ENCODE measurements at places on chromosomes 7 and 10.

GRCh38 chr10:10730471-10731043 is 287.1 kb upstream of the CELF2 start:
- no peak for DNase-seq

GRCh38 chr7:120805636-120806388 is 52.1 kb downstream of the TSPAN12 start:
- peak; percentile 25 for DNase-seq

GRCh38 chr7:128022631-128023532 is 8.4 kb downstream of the LRRC4 start:
- no peak for DNase-seq

DNA sequence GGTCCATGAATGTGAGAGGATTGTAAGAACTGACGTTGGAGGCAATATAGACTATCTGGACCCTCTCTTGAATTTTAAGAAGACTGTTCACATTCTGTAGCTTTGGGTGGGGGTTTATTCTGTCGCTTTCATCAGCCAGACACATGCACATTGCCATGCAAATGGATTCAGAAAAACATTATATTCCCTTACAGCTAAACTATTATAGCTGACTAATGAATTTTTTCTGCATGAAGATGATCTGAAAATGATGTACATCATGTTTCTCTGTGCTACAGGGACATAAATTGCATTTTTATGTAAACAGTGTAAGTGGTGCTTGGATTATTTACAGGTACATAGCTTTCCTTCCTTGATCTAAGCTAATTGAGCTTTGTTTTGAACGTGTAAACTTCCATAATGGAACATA is 1.5 kb downstream of the MET start:
- DNase-seq: no peak

- DNase-seq: no peak
These were observed 353.2 kb downstream of the GPAM start for GRCh38 chr10:111830359-111830758.

DNA sequence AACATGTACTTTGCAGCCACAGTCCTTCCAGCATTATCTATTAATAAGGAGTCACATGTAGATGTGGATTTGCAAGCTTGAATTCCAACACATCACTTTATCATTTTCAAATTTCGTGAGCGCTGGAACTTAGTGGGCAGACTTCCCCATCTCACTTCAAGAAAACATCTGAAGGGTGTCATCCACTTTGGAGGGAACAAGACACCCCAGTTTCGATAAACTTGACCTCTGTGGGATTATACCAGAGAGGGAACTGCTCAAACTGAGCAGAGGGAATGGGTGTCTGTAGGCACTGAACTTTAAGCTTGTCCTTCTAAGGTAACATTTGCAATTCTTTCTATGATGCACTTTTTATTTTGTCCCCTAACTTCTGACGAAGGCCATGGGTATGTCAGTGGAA is 27.5 kb downstream of the ADRB1 start:
- DNase-seq: no peak

DNA sequence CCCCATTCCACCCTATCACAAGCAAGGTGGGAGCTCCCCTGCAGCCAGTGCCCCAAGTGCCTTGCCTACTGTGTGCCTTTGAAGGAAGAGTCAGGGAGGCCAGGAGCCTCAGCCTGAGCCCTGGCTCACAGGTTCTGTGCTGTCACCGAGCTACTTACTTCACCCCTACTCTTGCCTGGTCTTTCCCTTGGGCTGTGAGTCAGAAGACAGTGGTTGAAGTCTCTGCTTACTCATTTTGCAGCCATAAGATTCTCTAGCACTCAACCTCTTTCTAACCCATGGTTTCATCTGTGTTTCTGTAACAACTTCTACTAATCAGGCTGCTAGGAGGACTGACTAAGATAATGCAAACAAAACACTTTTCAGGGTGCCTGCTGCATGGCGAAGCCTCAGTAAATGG is 114.5 kb downstream of the PLCE1 start:
- no peak for DNase-seq

GRCh38 chr10:124369986-124370385 is 48.7 kb downstream of the OAT start:
- no peak for DNase-seq

DNA sequence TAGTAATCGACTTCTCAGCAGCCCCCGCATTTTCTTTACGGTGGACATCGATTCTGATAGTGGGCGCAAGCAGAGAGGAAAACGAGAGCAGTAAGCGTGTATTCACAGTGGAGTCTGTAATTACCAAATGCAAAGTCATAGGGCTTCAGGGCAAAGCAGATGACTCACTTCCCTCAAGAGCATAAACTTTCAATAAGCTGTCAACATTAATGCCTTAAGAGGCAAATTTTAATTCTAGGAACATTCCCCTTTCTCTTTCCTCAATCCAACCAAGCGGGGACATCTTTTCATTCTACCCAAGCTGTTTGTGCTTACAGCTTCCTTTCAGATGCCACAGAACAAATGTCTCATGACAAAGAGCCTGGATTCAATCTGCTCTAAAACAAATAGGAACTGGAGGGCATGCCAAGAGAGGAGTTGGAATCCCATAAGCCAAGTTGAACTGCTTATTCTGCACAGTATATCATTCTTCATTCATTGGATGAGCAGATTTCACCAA is 48.6 kb downstream of the MALSU1 start:
- no peak for DNase-seq

GRCh38 chr10:28094121-28094520 is 95.2 kb upstream of the ODAD2 start:
- DNase-seq: no peak

DNA sequence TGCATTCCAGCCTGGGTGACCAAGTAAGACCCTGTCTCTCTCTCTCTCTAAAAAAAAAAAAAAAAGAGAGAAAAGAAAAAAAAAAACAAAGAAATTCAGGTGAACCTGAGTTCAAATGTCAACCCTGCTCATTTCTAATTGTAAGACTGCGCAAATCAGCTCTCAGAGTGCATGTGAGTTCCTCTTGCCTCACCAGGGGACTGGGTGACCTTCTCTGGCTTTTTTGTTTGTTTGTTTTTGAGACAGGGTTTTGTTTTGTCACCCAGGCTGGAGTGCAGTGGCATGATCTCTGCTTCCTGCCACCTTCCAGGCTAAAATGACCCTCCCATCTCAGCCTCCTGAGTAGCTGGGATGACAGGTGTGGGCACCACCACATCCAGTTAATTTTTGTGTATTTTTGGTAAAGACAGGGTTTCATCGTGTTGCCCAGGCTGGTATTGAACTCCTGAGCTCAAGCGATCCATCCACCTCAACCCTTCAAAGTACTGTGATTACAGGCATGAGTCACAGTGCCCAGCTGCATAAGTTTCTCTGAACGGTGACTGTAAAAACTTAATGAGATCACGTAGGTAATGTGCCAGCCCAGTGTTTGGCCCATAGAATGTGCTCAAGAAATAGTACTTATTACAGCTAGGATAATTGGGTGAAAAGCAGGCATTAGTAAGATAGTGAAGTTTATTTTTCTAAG is 45.3 kb upstream of the BAMBI start:
- no peak for DNase-seq

DNA sequence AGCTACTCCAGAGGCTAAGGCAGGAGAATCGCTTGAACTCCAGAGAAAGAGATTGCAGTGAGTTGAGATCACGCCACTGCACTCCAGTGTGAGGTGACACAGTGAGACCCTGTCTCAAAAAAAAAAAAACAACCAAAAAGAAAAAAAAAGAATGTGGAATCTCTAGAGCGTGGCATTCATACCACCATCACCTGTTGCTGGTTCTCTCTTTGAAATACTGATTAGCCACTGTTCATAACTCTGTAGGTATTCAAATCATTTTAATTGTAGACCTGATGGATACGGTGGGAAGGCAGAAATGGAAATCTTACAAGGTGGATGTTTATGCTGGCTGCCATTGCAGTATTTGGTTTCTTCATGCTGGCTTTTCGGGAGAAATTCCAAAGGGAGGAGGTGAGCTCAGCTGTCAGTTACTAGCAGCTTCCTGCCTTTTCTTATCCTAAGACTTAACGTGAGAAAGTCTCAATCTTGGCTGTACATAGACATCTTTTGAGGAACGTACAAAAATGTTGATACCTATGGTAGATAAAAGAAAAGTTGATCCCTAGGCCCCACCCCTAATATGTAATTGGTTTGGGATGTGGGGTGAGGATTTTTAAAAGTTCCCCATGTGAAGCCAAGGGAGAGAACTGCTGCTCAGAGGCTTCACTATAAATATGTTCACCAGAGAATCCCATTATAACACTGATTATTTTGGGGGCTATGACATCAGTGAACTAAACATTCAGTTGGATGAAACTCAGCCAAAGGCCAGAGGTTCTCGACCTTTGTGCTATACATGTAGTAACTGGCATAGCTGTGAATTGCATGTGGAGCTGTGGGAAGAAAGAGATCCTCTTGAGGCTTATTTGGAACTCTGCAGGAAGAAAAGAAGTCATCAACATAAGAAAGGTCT is 26.9 kb upstream of the MKLN1 start:
- DNase-seq: no peak

DNA sequence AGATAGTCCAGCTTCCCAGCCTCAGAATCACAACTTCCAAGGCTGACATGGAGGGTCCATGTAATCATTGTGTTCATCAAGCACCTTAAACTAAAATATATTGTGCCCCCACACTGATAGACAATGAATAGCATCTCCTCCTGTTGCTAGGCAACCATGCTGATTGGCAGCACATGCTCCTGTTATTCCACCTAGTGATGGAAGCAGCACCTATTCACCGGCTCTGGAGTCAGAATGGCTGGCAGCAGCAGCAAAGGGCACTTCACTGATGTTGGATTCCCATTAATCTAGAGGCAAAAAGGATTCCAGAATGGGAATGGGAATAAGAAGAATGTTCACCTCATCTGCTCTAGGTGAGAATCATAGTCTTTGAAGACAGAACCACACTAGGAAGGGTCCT is 55.0 kb downstream of the RELN start:
- no peak for DNase-seq
